Psoas muscle (tissue), 8 donors: ENCODE measurements at places on chromosomes 1 and 21. TPM values are rescaled to one million over a fixed set of nuclear protein-coding genes. Genes with fewer than 3 reads are reported as not detected.

GRCh38 chr1:116309090-116309870 is 63.8 kb upstream of the ATP1A1 start:
- no peak for DNase-seq

HSPA6 gene
- 0.98 TPM for polyA plus RNA-seq

GRCh38 chr1:150456146-150456647 is 31.0 kb upstream of the TARS2 start:
- DNase-seq = no peak

DNA sequence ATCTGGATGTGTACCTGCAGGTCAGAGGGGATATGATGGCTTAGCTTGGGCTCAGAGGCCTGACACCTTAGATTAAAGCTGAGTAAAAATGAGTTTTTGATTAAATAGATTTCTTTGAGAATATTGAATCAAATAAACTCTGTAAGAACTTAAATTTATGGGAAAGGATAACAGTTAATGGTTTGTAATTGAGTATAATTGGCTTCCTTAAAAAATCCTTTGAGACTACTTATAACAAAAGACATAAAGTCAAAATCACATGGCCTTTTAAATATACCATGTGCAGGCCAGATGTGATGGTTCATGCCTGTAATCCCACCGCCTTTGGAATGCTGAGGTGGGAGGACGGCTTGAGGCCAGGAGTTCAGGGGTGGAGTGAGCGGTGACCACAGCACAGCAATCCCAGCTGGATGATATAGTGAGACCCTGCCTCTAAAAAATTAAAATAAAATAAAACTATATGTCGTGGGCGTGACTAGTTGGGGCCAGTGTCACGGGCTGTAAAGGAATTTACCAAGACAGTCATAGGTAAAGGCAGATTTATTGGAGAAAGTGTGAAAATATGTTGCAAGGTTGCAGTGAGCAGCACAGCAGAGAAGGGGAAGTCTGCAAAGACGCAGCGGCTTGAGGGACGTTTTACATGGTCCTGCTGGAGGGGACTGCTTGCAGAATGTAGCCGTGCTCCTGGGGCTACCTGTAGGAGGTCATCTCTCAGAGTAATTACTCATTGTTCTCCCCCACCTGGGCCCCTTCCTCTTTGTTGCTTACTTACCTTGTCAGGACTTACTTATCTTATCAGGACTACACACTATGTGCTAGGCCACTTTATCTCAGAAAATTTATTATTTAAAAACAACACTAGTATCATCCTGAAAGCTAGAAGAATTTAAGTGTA is 122.3 kb downstream of the ZMYM4 start:
- no peak for DNase-seq

GRCh38 chr1:4647391-4647790 is 7.0 kb upstream of the AJAP1 start:
- no peak for DNase-seq

TENT5C gene
- 2.7 TPM for polyA plus RNA-seq

FOXO6 gene
- polyA plus RNA-seq = 0.44 TPM

DNA sequence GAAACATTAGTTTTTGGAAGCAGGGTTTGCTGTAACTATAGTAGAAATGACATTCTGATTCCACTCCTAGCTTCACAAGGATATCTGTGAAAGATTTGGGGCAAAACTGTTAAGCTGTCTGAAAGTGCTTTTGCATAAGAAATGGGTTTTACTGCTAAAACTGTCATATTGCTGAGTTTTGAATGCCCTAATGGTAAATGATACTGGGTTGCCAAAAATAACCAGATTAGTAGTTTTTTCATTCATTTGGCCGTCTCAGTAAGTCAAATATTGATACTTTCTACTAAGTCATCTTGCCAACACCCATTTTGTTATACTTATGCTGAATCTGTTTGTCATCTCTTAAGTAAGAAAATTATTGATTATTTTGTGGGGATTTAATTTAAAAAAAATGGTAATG is 399 bp upstream of the PTPRC start:
- no peak for DNase-seq

- no peak for DNase-seq
These were observed 1.2 kb upstream of the TAL1 start for GRCh38 chr1:47233186-47233585.

GRCh38 chr1:246919902-246920301 is 11.8 kb downstream of the AHCTF1 start:
- DNase-seq = no peak

DNA sequence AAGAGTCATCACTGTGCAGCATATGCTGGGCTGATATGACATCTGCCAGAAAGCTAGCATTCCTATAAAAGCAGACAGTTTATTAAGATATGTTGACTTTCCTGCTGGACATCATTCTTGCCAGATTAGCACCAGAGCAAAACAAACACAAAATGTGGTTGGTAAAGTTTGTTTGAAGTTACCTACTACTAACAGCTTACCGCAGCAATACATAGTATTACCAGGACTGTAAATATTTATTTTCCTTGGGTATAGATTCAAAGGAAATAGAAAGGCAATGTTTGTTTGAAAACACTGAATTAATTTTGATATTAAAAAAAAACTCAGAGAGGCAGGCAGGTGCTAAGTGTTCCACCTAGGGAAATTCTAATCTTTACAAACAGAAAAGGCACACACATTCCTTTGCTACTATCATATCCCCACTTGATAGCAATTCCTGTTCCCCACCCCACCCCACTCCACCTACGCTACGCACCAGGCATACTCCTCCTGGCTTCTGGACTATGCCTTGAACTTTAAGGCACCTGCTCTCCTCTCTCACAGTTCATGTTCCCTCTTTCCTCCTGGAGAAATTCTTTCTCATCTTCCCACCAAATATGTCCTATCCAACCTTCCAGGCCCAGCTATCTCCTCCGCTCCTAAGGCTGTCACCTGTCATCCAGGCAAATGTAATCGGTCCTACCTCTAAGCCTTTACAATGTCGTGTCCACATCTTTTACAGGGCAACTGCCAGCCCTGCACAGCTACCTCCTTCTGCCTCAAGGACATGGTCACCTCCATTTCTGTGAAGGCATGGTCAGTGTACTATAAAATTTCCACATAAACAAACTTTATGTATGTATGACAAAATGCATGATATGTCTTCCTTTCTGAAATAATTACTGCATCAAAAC is 34.7 kb downstream of the PTPN14 start:
- no peak for DNase-seq

CFHR2 gene
- not detected for polyA plus RNA-seq

DNA sequence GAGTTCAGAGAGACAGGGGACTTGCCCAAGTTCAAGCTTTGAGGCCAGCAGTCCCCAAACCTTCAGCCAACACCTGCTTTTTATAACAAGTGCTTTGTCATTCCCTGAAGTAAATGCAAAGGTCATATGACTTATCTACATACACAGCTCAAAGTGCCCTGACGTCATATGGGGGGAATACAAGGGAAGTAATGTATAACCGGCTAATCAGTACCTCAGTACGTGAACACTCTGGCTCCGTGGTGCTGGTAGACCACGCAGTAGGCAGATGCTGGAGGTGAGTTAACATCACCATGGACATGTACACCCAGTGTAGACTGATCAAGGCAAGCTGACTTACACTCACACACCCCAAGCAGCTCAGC is 60.0 kb downstream of the BACE2 start:
- no peak for DNase-seq

DNA sequence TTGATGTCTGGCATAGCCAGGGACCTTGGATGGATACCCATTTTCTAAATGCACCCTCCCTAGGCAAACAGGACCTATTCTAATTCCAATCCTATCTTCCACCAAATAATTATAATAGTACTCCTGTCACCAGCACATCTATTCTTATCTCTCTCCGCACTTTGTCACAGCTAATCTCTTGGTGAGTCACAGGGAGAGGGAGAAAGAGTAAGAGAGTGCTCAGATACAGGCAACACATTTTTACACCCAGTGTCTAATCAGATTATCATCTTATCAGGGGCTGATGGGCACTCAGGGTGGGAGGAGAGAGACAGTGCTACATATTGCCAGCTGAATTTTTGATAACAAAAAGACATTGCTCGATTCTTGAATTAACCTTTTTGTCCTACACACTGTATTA is 275.0 kb upstream of the BEND5 start:
- no peak for DNase-seq

DNA sequence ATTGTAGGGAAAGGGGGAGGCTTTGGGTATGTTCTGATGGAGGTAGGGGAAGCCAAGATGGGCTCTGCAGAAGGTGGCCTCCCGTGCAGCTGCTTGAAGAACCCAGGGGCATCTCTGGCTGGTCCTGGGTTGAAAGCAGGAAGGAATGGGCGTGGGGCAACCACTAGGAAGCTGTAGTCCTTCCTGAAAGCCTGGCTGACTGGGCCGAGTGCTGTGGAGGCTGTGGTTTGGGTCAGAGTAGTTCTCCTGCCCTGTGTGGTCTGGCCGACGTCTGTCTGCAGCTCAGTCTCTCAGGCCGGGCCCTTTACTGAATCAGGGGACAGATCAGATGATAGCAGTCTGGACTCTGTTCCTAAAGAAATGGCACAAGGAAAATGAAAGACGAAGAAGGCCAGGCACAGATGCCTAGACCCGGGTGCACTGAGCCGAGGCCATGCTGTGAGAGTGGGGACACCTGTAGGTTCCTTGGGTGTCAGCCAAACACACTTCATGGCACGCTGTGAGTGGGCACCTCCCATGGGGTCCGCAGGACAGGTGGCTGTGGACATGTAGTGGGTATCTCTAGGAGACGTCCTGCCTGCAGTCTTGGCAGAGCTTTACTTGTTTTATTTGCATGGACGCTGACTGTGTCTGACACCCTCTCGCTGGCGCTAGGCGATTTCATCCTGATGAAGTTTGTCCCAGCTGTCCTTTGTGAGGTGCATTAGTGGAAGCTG is 87.0 kb downstream of the POFUT2 start:
- no peak for DNase-seq

GRCh38 chr1:110152133-110152785 is 2.0 kb downstream of the SLC6A17 start:
- DNase-seq = no peak

DNA sequence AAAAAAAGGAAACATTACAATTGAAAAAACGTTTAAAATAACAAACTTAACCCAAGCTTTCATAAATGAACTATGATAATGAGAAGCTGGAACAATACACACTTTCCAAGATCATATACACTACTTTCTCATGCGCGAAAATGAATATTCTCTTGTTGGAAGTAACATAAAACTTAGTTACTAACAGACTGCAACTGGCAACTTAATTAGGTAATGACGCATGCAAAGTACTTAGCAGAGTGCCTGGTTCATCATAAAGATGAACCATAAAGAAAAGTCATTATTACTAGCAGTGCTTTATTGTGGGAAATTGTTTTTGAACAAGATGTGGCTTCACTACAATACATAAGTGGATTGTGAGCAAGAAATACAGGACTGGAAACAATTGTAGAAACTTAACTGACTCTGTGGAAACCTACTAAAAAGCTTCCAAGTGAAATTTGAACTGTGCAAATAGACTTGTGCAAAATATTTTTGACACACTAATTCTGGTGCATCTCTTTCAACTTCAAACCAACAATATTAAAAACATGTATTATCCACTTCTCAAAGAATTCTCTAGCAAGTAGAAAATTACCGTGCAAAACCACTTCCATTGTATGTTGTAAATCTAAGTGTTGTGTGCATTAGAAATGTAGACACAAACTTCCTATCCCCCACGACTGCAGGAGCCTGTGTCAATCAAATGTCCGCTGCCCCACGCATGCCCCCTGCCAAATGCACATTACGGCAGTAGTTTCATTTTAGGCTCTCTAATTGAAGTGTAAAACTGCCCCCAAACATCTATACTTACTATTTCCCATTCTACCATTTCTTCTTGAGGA is 2.0 kb downstream of the ARHGAP29 start:
- no peak for DNase-seq

- DNase-seq = no peak
These were observed 2.9 kb upstream of the LRRC8C start for GRCh38 chr1:89630048-89630447.

DNA sequence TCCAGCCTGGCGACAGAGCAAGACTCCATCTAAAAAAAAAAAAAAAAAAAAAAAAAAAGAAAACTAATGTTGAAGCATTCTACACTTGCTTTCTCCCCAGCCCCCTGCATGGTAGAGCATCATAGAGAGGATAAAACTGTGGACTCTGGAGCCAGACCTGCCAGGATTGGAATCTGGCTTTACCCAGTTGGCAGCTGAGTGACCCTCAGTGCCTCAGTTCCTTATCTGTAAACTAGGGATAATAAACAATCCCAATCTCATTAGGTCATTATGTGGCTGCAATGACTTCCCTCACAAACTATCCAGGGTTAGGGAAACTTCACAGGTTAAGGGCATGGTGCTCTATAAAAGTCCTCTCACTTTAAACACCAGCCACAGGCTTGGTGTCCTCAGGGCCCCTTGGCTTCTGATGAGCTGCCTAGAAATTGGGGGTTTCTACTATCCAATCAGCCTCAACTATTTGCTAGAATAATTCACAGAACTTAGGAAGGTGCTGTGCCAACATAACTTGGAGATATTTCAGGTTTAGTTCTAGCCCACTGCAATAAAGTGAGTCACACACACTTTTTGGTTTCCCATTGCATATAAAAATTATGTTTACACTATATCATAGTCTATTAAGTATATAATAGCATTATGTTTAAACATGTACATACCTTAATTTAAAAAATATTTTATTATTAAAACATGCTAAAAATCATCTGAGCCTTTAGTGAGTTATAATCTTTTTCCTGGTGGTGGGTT is 180.5 kb upstream of the B3GALT2 start:
- DNase-seq = no peak

NKAIN1 gene
- 7.0 TPM for polyA plus RNA-seq

GRCh38 chr21:18705971-18706370 is 302.4 kb upstream of the TMPRSS15 start:
- DNase-seq = no peak

DNA sequence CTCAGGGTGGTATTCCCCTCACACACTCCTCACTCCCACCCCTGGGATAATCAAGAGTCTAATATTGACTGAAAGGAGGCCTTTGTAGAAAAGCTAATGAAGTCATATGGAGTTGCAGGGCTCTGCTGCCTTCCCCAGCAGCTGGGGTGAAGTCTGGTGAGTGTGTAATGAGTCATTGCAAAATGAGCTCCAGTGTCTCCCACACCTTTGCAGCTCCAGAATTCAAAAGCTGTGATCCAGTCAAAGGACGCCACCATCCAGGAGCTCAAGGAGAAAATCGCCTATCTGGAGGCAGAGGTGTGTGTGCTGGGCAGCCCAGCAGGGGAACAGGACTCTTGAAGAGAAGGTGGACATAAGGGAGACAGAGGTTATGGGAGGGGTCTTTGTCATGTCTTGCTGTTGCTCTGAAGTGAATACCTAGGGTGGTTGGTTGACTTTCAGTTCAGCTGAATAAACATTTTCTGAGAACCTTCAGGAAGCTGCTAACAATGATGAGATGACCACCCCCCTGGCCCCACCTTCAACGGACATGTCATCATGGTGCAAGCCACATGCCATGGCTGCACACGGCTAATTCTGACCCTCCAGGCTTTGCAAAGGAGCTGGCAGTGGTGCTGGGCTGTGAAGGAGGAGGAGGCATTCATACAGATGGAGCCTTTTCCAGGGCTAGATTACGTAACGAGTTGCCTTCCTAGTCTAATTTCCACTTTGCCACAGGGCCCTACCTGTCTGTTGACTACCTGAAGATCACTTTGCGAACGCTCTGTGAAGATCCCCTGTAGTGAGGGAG is 32.2 kb upstream of the SNX27 start:
- no peak for DNase-seq

CD53 gene
- polyA plus RNA-seq = 6.5 TPM
